Stimulated activated CD4-positive, alpha-beta T cell treated with anti-CD3 and anti-CD28 coated beads, Interleukin-1b, Interleukin-23, amount 100 ng/mL, for 1 hour (primary cell): ENCODE measurements at places on chromosomes 2 and 18.

GRCh38 chr18:48959921-48960920 lies 9.5 kb upstream of the SMAD7 start:
- no peak for DNase-seq

- no peak for DNase-seq
Measured at GRCh38 chr18:55731594-55732042, 143.6 kb upstream of the TCF4 start.

DNA sequence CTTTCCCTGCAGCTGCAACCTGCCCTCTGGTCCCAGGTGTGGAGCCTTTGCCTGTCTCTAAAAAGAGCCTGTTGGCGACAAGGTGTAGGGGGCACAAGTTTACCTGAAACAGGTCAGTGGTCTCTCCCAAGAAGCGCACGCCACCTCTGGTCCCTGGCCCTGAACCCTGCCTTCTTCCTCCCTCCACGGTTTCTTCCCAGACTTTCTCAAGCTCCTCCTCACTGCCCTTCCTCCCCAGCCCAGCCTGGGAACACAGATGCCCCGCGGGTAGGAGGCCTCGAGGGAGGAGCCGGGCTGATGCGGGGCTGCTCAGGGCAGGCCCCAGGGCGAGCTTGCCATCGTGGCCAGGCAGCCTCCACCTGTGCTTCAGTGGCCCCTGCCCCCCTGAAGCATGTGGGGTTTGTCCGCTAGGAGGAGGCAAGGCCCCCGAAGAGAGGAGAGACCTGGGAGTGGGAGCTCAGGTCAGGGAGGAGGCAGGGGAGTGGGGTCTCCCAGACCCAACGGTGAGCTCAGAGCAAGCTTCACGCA lies 89.5 kb downstream of the SMAD7 start:
- DNase-seq, result no peak

DNA sequence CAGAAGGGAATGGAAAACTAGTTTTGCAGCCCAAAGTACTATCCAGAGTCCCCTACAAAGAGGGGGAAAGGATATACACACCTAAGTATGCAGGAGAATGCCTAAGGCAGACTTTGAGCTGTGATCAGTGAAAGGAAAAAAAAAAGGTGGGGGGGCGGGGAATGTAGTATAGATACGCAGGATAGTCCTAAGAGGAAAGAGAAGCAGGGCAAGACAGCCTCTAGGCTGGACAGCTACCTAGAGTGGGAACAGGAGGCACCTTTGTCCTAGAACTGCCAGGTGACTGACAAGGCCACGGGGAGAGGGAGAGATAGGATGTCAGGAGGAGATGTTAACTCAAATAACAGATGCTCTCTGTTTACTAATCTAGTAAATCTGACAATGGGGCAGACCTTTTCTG lies 6.0 kb downstream of the REEP1 start:
- DNase-seq, result no peak

GRCh38 chr2:96374211-96374951 lies 38.8 kb downstream of the NCAPH start:
- DNase-seq, result no peak

GRCh38 chr2:86646865-86647264 lies 23.2 kb upstream of the RNF103 start:
- DNase-seq, result no peak

DNA sequence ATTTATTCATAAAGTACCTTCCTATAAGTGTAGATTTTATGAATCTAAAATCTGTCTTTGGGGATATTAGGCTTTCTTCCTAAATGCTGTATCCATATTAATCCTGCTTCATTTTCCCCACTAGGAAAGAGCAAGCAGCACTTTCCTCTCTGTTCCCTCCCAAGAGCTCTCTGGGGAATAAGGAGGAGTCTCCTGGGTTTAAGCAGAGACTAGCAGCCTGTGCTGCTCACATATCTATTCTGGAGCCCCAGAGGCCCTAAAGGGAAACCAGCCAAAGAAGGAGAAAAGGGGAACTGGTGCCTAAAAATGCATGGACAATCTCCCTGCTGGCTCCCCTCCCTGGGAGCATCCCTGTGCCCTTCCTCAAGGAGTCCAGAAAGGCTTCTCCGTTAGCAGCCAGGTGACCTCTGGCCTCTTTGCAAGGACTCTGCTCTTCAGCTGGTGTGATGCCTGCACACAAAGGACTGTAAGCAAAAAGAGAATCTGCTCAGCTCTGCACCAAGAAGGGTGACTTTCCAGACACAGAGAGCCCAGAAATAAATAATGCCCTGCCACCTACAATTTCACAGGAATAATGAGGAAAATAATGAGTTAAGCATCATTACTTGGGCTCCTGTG lies 270.6 kb downstream of the SS18 start:
- DNase-seq, result no peak

DNA sequence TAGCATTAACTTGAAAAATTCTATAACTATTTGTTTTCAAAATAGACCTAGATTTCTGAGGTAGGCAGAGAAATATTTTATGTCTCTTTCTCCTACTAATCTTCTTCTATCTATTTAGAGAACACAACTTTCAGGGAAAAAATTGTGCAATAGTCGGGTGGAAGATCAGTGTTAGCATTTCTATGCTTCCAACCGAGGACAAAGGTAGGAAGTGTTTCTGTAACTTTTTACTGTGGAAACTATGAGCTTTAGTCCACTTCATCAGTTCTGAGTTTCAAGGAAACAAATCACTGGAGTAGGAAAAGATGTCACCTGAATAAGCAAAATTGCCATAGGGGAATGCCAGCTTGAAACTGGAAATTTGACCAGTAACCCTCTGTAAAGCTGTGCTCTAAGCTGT lies 207.7 kb upstream of the CTAGE1 start:
- DNase-seq, result no peak

DNA sequence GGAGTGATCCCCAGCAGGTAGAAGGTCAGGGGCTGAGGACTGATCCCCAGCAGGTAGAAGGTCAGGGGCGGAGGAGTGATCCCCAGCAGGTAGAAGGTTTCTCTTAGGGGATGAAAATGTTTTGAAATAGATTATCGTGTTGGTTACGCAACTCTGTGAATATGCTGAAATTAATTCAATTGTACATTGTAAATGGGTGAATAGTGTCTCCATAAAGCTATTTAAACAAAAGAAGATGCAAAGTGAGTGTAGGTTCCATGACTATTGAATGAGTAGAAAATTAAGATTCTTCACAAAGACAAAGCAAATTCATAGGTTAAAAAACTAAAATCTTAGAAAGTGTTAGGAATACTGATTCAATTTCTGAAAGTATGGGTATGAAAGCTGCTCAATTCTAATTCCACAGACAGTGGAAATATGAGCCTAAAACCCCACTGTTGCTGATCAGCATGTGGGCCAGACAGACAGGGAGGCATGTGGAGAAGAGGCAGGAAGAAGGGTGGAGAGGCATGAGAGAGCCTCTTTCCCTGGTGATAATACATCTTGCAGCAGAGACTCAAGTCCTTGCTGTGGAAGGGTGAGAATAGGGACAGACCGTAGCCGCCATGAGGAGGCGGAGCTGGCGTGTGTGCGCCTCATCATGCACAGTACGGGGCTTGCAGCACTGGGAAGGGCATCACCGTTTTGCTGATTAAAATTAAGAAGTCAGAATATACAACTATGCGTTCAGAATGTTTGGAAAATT lies 85.9 kb upstream of the NFATC1 start:
- no peak for DNase-seq

DNA sequence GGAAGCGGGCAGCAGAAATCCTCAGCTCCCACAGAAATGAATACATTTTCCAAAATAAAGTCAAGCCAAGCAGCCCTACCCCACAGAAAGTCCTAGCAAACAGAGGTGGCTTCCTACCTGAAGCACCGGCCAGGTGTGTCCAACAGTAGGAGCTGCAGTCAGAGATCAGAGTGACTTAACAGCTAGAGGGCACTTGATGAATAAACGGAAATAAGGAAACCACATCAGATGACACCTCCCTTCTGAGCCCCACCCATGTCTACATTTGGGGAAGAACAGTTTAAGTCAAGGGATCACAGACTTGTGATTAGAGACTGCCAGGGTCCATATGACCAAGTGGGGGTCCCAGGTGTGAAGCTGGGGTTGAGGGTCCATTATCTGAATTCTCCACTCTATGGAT lies at the start of gene CXCR1:
CXCR1 (minus strand) TSS at position 172 of the 400 bp plus-strand sequence. CDS start 1,751 bp downstream, outside the sequence.
- DNase-seq, result no peak

GRCh38 chr2:12712881-12713280 lies 3.9 kb upstream of the TRIB2 start:
- no peak for DNase-seq

DNA sequence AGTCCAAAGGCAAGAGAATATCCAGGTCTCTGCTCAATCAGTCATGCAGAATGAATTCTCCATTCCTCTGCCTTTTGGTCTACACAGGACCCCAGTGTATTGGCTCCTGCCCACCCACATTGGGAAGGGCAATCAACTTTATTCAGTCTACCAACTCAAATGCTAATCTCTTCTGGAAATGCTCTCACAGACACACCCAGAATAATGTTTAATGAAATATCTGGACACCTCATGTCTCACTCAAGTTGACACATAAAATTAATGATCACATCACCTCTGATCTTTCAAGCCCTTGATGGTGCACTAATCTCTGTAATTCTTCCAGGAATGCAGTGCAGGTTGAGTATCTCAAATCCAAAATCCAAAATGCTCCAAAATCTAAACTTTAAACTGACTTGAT lies 315.6 kb downstream of the HRH4 start:
- no peak for DNase-seq

GRCh38 chr18:53819174-53819573 lies 405.3 kb downstream of the MBD2 start:
- no peak for DNase-seq

- no peak for DNase-seq
Measured at GRCh38 chr18:79816981-79817606, 19.4 kb downstream of the KCNG2 start.

DNA sequence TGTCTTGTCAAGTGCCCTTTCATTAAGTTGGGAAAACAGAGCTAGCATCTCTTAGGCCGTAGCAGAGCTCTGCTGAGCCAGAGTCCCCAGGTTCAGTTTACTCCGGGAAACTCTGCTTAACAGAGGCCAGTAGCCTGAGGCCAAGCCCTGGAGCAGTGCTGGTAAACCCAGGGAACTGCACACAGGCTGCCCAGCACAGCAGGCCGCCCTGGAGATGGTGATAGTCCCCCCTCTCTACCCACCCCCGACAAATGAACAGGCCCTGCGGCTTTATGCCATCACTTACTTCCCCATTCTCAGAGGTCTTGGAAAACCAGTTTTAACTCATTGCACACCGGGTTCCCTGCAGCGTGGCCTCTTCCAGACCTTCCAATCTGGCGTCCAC lies 3.5 kb downstream of the CNNM4 start:
- DNase-seq, result no peak

DNA sequence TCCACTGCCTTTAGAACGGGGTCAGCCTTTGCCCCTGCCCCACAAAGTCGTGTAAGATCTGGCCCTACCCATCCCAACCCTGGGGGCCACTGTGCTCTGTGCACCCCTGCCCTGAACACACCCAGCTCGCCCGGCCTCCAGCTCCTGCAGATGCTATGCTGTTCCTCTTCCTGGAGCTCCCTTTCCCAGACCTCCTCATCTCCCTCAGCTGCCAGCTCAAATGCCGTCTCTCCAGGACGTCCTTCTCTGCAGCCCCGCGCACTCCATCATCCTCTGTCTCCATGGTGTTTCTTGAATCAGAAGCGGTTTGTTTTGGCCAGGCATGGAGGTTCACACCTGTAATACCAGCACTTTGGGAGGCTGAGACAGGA lies 94.1 kb downstream of the SH3BP4 start:
- DNase-seq, result no peak
